ENCODE measurements at places on chromosomes 4 and X.

GRCh38 chrX:155873188-155873587 lies 8.0 kb upstream of the VAMP7 start:
- H3K27ac ChIP-seq, result no peak overlapping the region
- no peaks in the 10 kb centered on the region for H3K4me1 ChIP-seq
- H3K27me3 ChIP-seq, result peaks cover 12% of the 10 kb centered on the region
- DNase-seq, result no peak
- H3K36me3 ChIP-seq, result no peaks in the 10 kb centered on the region

GRCh38 chr4:82430193-82430963 lies at the start of the genes ENOPH1 and HNRNPDL:
ENOPH1 (plus strand) TSS chr4:82430590; CDS start chr4:82430830, 240 bp downstream.
HNRNPDL (minus strand) TSS chr4:82430462; CDS start chr4:82429690, 772 bp downstream.
- H3K27me3 ChIP-seq, result no peaks in the 10 kb centered on the region
- H3K36me3 ChIP-seq, result peaks cover 17% of the 10 kb centered on the region
- DNase-seq, result peak; percentile 97
- peak within 1 kb of the TSS; percentile 83 for H3K4me3 ChIP-seq
- H3K27ac ChIP-seq, result peak within 1 kb of the TSS; percentile 96

GRCh38 chr4:16659079-16659478 lies 239.4 kb downstream of the LDB2 start:
- H3K4me1 ChIP-seq, result peaks cover 4% of the 10 kb centered on the region
- no peak overlapping the region for H3K4me3 ChIP-seq
- DNase-seq, result no peak
- no peak overlapping the region for H3K27ac ChIP-seq
- H3K36me3 ChIP-seq, result no peaks in the 10 kb centered on the region
- no peaks in the 10 kb centered on the region for H3K27me3 ChIP-seq

GRCh38 chr4:72489267-72489666 lies 79.8 kb downstream of the ADAMTS3 start:
- H3K4me1 ChIP-seq, result no peaks in the 10 kb centered on the region
- H3K27ac ChIP-seq, result no peak overlapping the region
- no peaks in the 10 kb centered on the region for H3K27me3 ChIP-seq
- no peak for DNase-seq
- H3K4me3 ChIP-seq, result no peak overlapping the region
- H3K36me3 ChIP-seq, result no peaks in the 10 kb centered on the region

GRCh38 chr4:150863456-150863855 lies 151.6 kb downstream of the LRBA start:
- no peaks in the 10 kb centered on the region for H3K36me3 ChIP-seq
- no peak overlapping the region for H3K4me3 ChIP-seq
- no peaks in the 10 kb centered on the region for H3K27me3 ChIP-seq
- no peak overlapping the region for H3K27ac ChIP-seq

GRCh38 chrX:52270453-52271116 lies 85.9 kb downstream of the MAGED4 start:
- H3K27me3 ChIP-seq, result no peaks in the 10 kb centered on the region
- H3K27ac ChIP-seq, result no peak overlapping the region
- no peak for DNase-seq
- no peaks in the 10 kb centered on the region for H3K36me3 ChIP-seq
- H3K4me1 ChIP-seq, result no peaks in the 10 kb centered on the region

- H3K36me3 ChIP-seq, result no peaks in the 10 kb centered on the region
- H3K27me3 ChIP-seq, result no peaks in the 10 kb centered on the region
- H3K27ac ChIP-seq, result no peak overlapping the region
- H3K4me3 ChIP-seq, result no peak overlapping the region
Observed at GRCh38 chr4:28879178-28879577, 1841.0 kb upstream of the PCDH7 start.

DNA sequence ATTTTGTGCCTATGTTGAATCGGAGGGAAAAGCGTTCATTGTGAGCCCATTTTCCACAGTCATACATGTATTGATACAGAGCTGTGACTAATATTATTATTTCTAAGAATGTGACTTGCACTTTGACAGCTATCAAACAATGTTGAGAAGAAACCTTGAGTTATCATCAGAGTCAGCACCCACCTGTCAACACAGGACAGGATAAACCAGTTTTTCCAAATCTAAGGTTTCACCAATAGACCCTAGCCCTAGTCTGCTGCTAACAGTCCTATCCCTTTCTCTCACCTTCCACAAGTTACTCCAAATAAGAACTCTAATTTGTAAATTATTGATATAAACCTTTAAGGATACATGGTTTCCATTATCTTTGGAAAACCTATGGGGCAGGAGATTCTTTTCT lies 47.7 kb upstream of the DHX15 start:
- no peaks in the 10 kb centered on the region for H3K27me3 ChIP-seq
- no peaks in the 10 kb centered on the region for H3K36me3 ChIP-seq
- no peak for DNase-seq
- no peak overlapping the region for H3K27ac ChIP-seq

GRCh38 chr4:144591401-144591800 lies 54.6 kb upstream of the HHIP start:
- no peaks in the 10 kb centered on the region for H3K36me3 ChIP-seq
- H3K4me1 ChIP-seq, result no peaks in the 10 kb centered on the region
- H3K27me3 ChIP-seq, result no peaks in the 10 kb centered on the region
- DNase-seq, result no peak
- H3K4me3 ChIP-seq, result no peak overlapping the region

- DNase-seq, result peak; percentile 50
- peaks cover 18% of the 10 kb centered on the region for H3K4me1 ChIP-seq
- no peaks in the 10 kb centered on the region for H3K27me3 ChIP-seq
- no peak overlapping the region for H3K27ac ChIP-seq
- peaks cover 47% of the 10 kb centered on the region for H3K36me3 ChIP-seq
- no peak overlapping the region for H3K4me3 ChIP-seq
Observed at GRCh38 chr4:3413675-3414420, 27.9 kb upstream of the HGFAC start.

- DNase-seq, result no peak
- no peaks in the 10 kb centered on the region for H3K36me3 ChIP-seq
- H3K27ac ChIP-seq, result no peak overlapping the region
- peaks cover 5% of the 10 kb centered on the region for H3K4me1 ChIP-seq
- H3K27me3 ChIP-seq, result no peaks in the 10 kb centered on the region
Observed at GRCh38 chr4:128606173-128606572, 203.3 kb upstream of the JADE1 start.

GRCh38 chrX:12896935-12897334 lies 9.5 kb upstream of the TLR8 start:
- no peak overlapping the region for H3K27ac ChIP-seq
- no peaks in the 10 kb centered on the region for H3K36me3 ChIP-seq
- H3K27me3 ChIP-seq, result no peaks in the 10 kb centered on the region

DNA sequence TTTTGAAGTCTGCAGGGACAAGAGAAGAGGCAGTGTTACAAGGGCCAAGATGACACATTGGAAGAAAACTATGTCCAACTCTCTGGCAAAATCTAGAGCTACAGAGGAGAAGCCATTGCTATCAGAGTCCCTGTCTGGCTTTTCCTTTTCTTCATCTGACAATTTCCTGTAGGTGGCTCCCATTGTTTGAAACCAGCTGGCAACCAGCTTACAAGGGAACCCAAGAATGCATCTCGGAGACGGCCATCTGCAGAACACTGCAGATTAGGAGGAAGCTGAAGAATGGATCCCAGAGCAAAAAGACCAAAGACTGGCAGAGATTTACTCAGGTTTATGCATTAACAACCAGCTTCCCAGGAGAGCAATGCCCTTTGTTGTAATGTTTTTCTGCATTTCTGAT lies 216.2 kb upstream of the CTSO start:
- no peak overlapping the region for H3K4me3 ChIP-seq
- DNase-seq, result no peak
- no peaks in the 10 kb centered on the region for H3K36me3 ChIP-seq
- H3K27me3 ChIP-seq, result no peaks in the 10 kb centered on the region
- peaks cover 5% of the 10 kb centered on the region for H3K4me1 ChIP-seq

GRCh38 chr4:74751856-74752255 lies 42.5 kb downstream of the BTC start:
- H3K4me3 ChIP-seq, result no peak overlapping the region
- no peaks in the 10 kb centered on the region for H3K36me3 ChIP-seq
- no peak for DNase-seq
- H3K27ac ChIP-seq, result no peak overlapping the region
- no peaks in the 10 kb centered on the region for H3K4me1 ChIP-seq
- H3K27me3 ChIP-seq, result no peaks in the 10 kb centered on the region

DNA sequence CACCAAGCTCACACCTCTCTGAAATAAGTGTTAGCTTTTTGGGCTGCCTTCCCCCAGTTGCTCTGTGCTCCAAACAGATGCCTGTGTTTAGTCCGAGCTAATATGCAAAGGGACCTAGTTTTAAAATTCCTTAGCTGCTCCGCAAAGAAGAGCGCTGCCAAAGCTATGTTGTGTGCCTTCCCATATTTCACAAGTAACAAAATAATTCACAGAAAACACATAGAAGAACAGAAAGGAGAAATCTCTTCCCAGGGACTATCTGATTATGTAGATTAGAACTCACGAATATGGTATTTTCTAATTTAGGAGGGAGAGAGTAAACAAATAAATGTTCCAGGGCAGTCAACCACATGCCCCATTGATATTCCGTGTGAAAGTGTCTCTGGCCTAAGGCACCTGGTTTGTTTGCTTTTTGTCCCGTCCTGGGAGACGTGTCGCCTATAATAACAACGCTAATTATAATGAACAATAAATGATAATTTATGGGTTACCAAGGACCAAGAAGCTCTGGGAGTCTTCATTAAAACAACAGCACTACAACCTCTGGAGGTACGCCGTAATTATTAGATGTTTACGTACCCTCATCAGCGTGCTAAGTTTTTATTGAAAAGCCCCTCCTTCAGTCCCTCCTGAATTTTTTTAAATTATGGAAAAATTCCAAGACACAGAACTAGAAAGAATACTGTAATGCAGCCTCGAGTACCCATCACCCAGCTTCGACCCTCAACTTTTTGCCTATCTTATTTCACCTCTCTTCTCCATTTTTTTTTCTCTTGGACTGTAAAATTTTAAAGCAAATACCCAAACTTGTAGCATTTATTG lies 1.2 kb upstream of the CCNG2 start:
- peaks cover 3% of the 10 kb centered on the region for H3K36me3 ChIP-seq
- peak overlapping the region; percentile 94 for H3K27ac ChIP-seq

GRCh38 chrX:94524867-94525266 lies 850.9 kb downstream of the FAM133A start:
- no peak overlapping the region for H3K27ac ChIP-seq
- DNase-seq, result no peak
- H3K36me3 ChIP-seq, result no peaks in the 10 kb centered on the region
- H3K4me3 ChIP-seq, result no peak overlapping the region

- H3K27me3 ChIP-seq, result no peaks in the 10 kb centered on the region
- no peak for DNase-seq
- H3K4me1 ChIP-seq, result no peaks in the 10 kb centered on the region
Observed at GRCh38 chr4:59629348-59629747, 1570.8 kb upstream of the ADGRL3 start.

GRCh38 chr4:10031668-10032590 lies 10.6 kb upstream of the SLC2A9 start:
- H3K36me3 ChIP-seq, result no peaks in the 10 kb centered on the region
- H3K27me3 ChIP-seq, result no peaks in the 10 kb centered on the region
- DNase-seq, result no peak
- peaks cover 34% of the 10 kb centered on the region for H3K4me1 ChIP-seq

DNA sequence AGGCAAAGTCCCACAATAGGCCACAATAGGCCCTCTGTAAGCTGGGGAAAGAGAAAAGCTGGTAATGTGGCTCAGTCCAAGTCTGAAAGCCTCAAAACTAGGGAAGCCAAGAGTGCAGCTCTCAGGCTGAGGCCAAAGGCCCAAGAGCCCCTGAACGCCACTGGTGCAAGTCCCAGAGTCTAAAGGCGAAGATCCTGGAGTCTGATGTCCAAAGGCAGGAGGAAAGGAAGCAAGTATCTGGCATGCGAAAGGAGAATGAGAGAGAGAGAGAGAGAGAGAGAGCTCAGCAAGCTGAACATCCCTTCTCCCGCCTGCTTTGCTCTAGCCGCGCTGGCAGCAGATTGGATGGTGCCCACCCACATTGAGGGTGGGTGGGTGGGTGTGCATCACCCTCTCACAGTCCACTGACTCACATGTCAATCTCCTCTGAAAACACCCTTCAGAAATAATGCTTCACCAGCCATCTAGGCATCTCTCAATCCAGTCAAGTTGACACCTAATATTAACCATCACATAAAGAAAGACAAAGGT lies 30.9 kb upstream of the ELF2 start:
- peak overlapping the region; percentile 62 for H3K27ac ChIP-seq
- no peaks in the 10 kb centered on the region for H3K27me3 ChIP-seq
- H3K4me1 ChIP-seq, result no peaks in the 10 kb centered on the region
- no peak overlapping the region for H3K4me3 ChIP-seq

GRCh38 chr4:112908511-112908910 lies 140.9 kb upstream of the ANK2 start:
- no peak for DNase-seq
- H3K4me1 ChIP-seq, result peaks cover 8% of the 10 kb centered on the region
- no peak overlapping the region for H3K4me3 ChIP-seq
- no peak overlapping the region for H3K27ac ChIP-seq

DNA sequence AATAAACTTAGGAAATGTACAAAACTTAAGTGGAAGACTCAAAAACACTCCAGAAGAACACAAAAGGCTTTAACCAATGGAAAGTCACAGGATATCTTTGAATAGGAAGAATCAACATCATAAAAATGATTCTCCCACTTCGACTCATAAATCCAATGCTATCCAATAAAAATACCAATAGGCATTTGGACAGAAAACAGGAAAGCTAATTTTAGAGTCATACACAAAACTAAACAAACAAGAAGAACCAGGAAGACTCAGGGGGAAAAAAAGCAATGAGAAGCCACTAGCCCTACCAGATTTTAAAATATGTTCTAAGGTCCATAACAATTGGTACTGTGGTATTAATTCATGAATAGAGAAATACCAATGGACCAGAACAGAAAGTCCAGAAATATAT lies 28.2 kb downstream of the SLC9A7 start:
- H3K36me3 ChIP-seq, result no peaks in the 10 kb centered on the region
- H3K4me3 ChIP-seq, result no peak overlapping the region
- no peak overlapping the region for H3K27ac ChIP-seq
- H3K27me3 ChIP-seq, result no peaks in the 10 kb centered on the region

DNA sequence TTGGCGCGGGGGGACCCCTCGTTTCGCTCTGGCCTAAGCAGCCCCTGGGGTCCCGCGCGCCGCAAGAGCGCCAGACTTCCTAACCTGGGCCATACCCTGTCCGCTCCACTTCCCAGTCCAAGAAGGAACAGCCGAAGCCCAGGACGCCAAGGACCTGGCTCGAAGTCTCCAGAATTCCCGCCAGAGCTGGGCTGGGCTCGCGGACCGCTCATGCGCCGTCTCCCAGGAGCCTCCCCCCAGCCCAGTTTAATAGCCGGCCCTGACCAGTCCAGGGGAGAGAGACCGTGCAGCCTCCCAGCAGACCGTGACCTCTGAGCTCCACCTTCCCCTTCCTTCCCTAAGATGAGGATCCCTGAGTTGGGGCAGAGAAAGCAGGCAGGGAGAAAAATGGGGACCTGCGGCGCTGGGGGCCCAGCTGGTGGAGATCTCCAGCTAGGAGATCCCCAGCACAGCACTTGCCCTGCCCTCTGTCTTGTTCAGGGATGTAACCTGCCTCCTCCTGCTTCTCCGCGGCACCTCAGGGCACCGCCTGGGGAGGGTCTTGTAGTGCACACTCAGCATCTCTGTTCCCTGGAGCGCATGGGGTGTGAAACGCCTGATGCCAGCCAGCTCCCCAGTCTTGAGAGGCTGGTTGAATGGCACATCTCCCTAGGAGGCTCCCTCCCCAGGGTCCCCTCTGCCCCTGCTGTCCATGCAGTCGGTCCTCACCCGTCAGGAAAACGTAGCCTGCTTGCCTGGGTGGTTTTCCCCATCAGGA lies 1.2 kb upstream of the LETM1 start:
- H3K36me3 ChIP-seq, result no peaks in the 10 kb centered on the region
- peaks cover 48% of the 10 kb centered on the region for H3K4me1 ChIP-seq
- no peaks in the 10 kb centered on the region for H3K27me3 ChIP-seq
- H3K4me3 ChIP-seq, result peak overlapping the region; percentile 96
- peak overlapping the region; percentile 93 for H3K27ac ChIP-seq

GRCh38 chr4:111283066-111283677 lies 660.3 kb upstream of the PITX2 start:
- no peaks in the 10 kb centered on the region for H3K4me1 ChIP-seq
- H3K4me3 ChIP-seq, result no peak overlapping the region
- no peaks in the 10 kb centered on the region for H3K36me3 ChIP-seq
- no peaks in the 10 kb centered on the region for H3K27me3 ChIP-seq
- peak; percentile 76 for DNase-seq
